Stimulated activated CD8-positive, alpha-beta memory T cell treated with anti-CD3 and anti-CD28 coated beads, Interleukin-7, amount 100 ng/mL, for 48 hours (primary cell): ENCODE measurements at places on chromosomes 4 and X.

- no peak for DNase-seq
Observed at GRCh38 chr4:87423317-87424098, 1.1 kb downstream of the NUDT9 start.

DNA sequence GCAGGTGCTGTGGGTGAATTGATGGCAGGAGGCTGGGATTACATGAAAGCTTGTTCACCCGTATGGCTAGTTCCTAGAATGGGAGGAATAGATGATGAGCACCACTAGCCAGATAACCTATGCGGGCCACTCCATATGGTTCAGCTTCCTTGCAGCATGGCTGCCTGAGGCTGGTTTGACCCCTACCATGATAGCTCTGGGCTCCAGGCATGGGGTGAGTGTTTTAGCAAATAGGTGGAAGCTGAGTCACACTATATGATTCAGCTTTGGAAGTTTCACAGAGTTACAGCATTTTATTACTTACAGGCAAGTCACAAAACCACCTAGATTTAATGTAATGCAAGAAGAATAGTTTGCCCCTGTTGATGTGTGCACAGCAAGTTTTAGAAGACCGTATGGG lies 603.2 kb downstream of the STIM2 start:
- no peak for DNase-seq

DNA sequence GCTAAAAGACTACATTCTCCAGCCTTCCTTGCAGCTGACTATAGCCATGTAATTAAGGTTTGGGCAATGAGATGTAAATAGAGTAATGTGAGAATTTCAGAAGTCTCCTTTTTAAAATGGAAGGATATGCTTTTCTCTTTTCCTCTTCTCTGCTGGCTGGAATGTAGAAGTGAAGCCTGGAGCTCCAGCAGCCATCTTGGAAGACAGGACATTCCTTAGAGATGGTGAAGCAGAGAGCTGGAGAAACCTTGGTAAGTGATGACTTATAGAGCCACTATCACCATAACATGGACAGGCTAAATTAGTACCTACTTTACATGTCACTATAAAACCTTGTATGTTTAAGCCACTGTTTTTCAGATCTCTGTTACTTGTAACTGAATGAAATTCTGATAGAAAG lies 48.0 kb downstream of the RASL11B start:
- DNase-seq = no peak

DNA sequence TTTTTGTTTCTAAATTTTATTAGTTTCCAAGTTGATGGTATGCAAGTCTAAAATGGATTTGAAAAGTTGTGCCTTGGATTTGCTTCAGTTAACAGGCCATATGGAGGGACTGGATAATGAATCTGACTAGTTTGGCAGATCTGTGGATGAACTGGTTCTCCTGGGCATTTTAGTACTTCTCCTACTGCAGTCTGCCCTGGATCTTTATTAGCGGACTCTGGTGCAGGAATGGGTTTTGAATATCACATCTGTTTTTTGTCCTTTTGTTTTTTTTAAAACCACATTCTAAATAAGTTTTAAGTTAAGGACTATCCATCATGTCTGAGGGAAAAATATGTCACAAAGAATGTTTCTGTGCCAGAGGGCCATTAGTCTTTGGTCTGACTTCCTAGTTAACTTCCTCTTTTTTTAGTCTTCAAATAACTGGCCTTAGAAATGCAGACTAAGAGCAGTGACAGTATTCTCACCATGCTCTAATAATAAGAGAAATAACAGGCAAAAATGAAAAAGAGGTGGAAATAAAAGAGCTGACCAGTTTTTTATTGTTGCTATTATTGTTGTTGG lies 13.9 kb upstream of the DCK start:
- no peak for DNase-seq

DNA sequence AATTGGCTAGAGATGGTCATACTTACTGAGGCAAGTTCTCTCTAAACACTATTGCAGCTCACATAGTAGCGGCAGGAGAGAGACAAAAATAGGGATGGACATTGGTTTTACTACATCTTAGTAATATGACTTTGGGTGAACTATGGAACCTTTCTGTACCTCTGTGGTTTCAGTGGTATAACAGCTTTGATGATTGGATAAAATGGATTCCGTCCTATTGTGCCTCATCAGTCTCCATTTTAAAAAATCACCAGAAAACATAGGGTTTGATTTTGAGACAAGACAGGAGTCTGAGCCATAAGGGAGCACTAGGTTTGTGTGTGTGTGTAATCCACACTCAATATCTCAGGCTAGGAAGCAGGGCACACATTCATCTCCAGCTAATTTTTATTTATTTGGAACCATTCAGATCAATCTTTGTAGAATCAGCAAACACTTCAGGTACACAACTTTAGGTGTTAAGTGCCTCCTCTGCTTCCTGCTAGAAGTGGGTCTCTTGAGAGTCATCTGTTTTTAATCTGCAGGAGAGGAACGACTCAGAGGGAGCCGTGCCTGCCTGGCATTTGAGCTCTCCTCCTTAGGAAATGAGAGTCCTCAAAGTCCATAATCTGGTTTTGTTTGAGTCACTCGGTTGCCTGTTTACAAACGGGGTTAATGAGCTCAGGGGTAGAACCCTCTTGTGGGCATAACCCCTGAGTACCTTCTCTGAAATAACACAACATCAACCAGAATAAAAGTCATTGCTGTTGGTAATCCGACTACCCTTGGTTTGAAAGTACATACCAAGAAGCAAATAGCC lies 238.5 kb upstream of the BOD1L1 start:
- DNase-seq = no peak

DNA sequence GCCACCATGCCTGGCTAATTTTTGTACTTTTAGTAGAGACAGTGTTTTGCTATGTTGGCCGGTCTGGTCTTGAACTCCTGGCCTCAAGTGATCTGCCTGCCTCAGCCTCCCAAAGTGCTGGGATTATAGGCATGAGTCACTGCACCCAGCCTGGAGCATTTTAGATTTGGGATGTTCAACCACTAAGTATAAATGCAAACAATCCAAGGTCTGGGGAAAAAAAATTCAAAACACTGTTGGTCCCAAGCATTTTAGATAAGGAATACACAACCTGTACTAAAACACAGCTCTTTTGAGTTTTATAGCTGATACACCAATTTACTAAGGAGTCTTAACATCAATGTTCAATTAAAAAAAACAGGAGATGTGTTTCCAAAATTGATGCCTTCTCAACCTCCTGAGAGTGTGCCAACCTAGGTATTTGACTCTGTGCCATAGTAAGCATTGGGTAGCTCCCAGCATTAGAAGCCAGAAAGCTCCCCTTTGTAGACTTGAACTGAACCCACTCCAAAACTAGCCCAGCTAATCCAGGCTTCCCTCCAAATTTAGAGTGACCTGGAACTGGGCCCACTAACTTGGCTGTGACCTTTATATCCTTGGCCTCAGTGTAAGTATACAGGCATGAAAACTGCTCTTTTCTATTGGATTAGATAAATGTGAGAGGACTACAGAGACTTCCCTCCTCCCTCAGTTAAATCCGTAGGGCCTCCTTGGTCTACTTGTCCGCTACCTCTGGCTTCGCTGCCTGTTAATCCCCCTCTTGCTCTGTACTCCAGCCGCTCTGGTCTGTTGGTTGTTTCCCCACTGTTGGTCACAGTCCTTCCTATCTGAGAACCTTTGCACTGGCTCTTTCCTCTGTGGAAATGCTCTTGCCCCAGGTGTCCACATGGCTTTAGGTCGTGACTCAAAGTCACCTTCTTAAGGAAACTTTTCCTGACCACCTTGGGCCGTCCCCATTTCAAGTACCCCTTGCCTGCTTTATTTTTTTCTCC lies 77.6 kb downstream of the CCKAR start:
- no peak for DNase-seq

- no peak for DNase-seq
Observed at GRCh38 chrX:85611926-85612325, 232.5 kb upstream of the POF1B start.

DNA sequence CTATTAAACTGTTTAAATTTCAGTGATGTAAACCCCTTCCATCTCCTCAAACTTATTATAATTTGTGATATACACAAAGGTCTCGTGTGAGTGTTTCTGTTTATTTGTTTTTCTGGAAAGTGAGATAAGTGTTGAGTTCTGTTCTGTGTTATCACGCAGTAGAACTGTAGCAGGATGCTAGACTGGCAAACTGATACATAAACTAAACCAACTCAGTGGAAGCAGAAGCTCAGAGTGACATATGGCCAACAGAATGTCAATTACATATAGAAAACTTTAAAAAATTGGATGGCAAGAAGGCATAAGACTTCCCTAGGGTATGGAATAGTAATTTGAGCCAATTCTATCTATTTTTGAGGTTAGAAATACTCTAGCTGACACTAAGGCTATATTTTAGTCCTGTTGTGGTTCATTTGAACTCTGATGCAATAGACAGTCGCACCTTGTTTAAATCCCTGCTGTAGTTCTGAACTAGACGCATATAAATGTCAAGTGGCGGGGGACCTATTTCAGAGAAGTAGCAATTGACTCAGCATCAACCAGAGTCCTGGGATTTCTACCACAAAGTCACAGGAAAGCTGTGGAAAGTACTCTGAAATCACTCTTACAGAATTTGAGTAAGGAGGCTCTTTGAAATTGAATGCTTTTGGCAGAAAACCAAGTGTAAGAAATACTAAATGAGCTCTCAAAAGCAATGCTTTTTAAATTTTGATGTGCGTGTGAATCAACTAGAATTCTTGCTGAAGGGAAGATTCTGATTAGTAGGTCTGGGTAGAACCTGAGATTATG lies 294.4 kb downstream of the INPP4B start:
- no peak for DNase-seq

DNA sequence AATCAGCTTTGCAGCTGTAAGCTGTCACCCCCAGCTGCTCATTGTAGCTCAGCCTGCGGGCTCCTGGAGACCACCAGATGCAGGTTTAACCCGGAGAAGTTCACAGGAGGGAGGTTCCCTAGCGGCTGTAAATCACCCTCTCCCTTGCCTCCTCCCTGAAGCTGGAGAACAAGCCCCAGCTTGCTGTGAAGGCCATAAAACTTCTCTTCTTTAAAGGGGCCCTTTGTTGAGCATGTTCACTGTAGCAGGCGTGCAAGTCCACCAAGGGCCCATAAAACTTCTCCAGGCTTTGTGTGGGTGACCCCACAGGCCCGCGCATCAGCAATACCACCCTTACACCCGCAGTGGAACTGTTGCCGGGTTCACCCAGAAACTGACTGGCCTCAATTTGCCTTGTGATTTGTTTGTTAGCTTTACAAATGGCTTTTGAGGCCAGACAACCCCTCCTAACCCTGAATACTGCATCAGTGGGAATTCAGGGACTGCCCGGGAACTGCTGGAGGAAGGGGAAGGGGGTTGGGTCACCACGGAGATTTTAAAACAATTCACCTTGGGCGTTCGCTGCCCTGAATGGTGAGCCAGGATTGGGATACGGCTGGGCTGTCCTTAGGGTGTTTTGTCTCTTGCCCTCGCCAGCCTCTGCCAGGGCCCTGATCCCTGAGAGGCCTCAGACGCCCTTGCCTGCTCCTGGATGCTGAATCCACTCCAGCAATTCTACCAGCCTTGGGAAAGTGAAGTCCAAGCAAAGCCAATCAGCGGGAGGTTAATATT lies 49.5 kb upstream of the ATP6AP2 start:
- no peak for DNase-seq

DNA sequence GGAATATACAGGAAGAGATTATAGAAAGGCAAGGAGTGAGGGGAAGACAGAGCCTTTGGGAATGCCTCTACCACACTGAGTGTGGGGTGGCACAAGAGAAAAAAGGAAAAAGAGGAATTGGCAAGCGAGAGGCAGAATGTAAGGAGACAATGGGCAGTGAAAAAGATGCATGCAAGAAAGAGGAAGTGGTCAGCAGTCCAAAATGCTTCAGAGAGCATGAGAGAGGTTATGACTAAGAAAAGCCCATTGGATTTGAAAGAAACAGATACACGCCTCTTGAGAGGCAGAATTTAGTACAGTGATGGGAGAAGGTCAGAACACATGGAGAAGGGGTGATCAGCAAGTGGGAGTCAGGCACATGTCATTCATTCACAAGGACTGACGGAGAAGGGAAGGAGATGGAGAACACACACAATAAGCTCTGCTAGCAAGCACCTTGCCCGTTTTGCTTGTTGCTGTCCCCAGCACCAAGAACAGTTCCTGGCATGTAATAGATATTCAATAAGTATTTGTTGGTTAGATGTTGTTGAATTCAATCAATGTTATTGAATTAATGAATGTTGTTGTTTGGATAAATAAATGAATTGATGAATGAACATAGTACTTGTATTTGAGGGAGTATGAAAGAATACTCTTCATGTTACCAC lies 6.3 kb downstream of the DCHS2 start:
- DNase-seq = no peak

- DNase-seq = no peak
Observed at GRCh38 chr4:76990288-76991080, 40.9 kb downstream of the SEPTIN11 start.

DNA sequence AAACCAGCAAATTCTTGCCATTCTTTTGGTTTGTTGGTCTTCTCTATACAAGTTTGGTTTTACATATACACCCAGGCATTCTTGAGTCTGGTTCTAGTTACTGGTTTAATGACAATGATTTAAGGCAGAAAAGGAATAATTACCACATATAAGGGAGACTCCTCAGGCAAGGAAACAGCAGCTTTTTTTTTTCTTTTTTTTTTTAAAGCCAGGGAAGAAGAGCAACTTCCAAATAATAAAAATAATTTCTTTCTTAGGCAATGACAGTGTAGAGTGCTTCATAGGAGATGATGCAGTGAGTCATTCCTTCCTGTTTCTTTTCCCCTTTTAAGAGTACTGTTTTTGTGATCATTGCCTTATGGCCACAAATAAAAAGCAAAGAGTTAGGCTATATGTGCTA lies 289.7 kb downstream of the DKK2 start:
- no peak for DNase-seq

DNA sequence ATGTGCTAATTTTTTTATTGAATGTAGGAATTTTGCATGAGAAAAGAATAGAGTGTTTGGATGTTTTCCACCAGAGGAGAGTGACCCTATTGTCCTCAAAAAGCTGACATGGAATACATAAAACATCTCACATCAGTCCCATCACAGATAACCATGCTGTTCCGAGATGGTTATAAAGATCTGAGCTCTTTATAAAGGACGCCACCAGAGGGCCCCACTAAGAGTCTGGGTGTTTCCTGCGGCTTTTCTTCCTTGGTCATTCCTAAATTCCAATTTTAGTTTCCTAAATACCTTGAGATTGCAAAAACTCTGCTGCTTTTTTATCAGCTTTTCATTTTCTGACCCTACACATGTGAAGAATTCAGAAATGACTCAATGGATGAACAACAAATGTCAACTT lies 504.5 kb upstream of the FRG1 start:
- DNase-seq = no peak

GRCh38 chrX:136166221-136166855 lies 19.0 kb downstream of the FHL1 start:
- no peak for DNase-seq

- no peak for DNase-seq
Observed at GRCh38 chrX:69133921-69134542, 31.2 kb downstream of the PJA1 start.
